Activated T-cell treated with anti-CD3 and anti-CD28 coated beads, Interleukin-2, amount 50 U/mL, for 72 hours (primary cell): ENCODE measurements at places on chromosomes 16 and 17. TPM values are rescaled to one million over a fixed set of nuclear protein-coding genes. Genes with fewer than 3 reads are reported as not detected.

- DNase-seq = no peak
These were observed 270.7 kb upstream of the SOX9 start for GRCh38 chr17:71849783-71850768.

DNA sequence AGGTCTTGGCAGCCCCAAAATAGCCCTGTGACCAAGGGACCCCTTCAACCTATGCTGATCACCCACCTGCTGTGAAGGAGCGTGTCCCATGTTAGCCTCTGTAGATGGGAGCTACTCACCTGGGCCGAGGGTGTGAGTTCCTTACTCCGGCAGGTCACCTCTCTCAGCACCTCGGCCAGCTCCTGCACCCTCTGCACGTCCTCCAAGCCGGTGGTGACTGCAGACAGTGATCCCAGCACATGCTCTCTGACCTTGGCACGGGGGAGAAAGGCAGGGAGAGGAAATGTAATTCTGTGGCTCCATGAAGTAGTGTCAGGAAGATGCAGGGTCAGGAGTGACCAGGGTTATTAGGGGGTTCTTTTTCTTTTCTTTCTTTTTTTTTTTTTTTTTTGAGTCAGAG is 67.7 kb upstream of the BCO1 start:
- DNase-seq = no peak

DNA sequence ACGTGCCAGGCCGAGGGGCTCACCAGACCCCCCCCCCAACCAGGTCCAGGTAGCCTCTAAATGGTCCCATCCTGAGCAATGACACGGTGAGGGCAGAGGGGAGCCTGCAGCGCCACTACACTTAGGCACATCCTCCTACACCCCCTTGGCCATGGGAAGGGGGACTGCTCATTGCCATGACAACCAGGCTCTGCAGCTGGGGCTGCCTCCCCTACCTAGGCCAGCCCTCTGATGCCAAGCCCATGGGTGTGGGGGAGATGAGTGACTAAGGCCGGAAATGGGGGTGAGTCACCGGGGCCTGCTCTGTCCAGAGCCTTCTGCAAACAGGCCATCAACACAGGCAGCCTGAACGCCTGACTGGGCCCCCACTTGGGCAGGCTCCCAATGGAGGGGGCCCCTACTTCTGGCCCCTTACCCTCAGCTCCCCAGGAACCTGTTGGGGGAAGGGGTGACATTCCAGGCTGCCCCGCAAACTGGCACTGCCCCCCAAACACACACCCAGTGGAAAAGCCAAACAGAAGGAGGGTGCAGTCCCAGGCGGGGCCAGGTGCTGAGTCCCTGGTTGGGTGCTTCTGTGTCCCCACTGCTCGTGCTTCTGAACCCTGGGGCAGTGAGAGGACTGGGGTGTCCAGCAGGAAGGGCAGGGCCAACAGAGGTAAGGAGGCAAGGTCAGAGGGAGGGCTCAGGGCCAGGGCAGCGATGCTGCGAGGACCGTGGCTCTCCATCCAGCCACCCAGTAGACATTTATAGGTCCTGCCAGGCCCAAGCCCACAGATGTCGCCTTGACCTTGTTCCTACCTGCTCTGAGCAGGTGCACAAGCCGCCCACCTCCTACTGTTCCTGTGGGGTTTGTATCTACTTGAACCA is 8.2 kb downstream of the PLCD3 start:
- peak; percentile 51 for DNase-seq

DNA sequence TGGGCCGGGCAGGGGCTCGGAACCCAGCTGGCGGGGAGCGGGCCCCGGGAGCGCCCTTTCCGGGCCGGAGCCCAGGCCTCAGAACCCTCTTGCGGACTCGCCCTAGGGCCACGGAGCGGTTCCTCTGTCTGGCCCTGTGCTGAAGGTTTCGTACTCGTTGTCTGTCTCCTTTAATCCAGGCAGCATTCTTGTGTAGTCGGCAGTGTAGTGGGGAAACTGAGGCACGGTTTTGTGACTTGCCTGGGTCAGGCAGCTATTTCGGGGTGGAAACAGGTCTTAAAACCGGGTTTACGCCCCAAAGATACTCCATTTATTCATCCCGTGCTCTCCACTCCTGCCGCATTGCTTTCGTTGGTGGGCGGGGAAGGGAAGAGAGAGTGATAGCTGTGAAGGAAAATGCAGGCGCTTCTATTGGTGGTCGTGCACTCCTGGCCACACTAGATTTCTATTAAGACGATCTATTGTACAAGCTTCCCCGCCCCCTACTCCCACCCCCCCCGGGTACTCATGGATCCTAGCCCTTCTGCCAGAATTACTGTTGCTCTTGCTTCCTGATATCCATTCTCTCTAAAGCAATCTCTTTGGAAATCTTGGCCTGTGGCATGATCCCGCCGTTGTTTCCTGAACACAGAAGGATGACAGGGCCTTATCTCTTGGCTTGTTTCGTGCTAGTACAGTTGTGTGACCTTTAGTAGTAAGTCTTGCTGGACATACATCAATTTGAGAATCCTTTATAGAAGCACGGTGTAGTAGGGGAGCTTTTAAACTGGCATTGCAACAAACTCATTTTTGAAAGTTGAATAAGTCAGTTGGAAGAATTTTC is 751 bp downstream of the DCAF7 start:
- DNase-seq = no peak

GRCh38 chr17:40606548-40607353 is 40.9 kb downstream of the SMARCE1 start:
- no peak for DNase-seq

- no peak for DNase-seq
These were observed 37.7 kb upstream of the PHLPP2 start for GRCh38 chr16:71762186-71762585.

The TP53TG3 gene
- total RNA-seq = not detected

- peak; percentile 68 for DNase-seq
These were observed 718 bp downstream of the ATP2A3 start for GRCh38 chr17:3963237-3964201.
